ENCODE measurements at places on chromosomes 7 and 10.

- DNase-seq: no peak
Observed at GRCh38 chr7:47588704-47589225, 6.9 kb upstream of the TNS3 start.

DNA sequence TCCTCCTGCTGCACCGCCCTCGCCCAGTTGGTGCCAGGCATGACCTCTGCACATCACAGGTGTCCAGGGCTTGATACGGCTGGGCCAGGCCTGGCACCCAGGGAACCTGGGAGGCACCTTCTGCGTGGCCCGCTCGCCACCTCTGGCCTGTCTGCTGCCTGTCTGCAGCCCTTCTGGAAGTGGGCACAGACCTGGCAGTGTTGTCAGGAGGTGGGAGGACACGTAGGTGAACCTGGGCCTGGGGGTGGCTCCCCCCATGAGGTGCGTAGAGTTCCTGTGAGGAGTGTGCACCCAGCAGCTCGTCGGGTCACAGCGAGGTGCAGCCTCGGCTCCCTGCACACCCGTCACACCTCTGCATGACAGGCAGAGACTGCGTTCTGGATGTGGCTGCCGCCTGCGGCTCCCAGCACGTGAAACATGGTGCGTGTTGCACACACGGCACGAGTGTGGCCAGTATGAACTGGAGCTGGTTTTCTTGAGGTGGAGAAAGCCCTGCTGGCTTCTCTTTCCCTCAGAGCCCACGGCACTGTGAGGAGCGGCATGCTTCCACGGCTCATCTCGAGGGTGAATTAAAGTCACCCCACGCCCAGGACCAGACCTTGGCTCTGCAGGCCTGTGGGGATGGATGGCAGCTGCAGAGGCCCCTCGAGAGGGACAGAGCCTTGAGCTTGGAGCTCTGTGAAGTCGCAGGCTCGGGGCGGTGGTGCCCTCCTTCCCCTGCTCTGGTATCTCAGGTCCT, 24.8 kb downstream of the INPP5A start:
- no peak for DNase-seq

DNA sequence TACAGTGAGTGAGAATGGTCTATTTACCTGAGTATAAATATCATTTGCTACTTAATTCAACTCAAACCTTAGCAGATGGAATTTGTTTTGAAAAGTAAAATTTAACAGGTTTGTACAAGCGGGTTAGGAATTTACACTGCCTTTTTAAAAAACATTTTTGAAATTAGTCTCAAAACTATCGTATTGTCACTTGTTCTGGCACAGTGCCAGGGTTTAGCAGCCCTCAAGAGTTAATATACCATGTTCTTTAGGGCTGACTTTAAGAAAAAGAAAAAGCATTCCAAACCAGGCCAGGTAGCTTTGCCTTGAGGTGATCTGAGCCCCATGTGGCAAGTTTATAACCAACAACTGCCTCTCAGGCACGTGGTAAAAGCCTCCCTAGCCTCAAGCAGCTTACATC, 17.8 kb downstream of the CCNJ start:
- no peak for DNase-seq

- DNase-seq: no peak
Observed at GRCh38 chr10:75334720-75335119, 66.8 kb downstream of the ZNF503 start.

GRCh38 chr7:142615508-142615907, 133.8 kb upstream of the PRSS1 start:
- DNase-seq: no peak

- DNase-seq: no peak
Observed at GRCh38 chr7:132438926-132439325, 137.3 kb downstream of the PLXNA4 start.

GRCh38 chr7:107387128-107387527, 82.7 kb upstream of the GPR22 start:
- no peak for DNase-seq

DNA sequence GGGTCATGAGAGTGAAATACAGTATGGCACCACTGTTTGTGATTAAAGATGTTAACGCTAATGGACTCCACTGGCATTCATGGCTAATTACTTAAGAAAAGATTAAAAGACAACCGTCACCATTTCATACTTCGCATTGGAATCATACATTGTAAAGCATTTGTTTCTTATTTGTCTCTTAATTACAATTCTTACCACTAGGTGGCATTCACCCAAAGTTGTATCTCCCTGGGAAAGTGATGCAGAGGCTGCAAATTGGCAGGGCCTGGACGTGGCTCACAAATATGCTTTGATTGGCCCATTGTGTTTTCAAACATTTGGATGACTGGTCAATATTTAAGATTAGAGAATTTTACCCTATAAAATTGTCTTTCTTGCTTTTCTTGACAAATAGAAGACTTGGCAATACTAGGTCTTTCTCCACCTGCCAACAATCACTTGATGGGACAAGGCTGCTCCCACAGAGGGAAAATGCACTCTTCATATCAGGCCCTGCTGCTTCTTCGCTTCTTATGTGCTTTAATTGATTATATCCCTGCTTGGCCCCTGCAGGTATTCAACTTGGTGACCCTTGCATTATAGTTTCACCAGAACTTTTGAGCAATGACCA, 72.1 kb upstream of the STARD3NL start:
- DNase-seq: no peak

GRCh38 chr10:87862679-87863052, 667 bp downstream of the KLLN start:
- no peak for DNase-seq

GRCh38 chr10:103666087-103666761, 172.7 kb downstream of the NEURL1 start:
- no peak for DNase-seq

DNA sequence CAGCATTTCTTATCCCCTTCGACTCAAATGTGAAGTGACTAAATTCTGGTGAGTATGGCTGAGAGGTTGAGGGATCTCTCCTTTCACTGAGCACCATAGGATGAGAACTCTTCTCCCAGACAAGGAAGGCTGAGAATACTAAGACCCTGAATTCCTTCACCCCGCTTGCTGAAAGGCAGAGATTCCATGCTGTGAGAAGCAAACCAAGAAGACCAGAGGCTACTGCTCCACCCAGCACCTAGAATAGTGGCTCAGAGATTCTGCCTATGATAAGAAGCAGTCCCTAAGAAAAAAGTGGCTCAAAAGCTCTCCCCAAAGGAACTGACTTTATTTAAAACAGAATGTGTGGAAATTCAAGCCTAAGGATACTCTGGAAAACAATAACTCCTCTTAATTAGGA, 26.7 kb upstream of the WNT2 start:
- no peak for DNase-seq

- DNase-seq: no peak
Observed at GRCh38 chr10:85510682-85511081, 855.9 kb downstream of the GRID1 start.

DNA sequence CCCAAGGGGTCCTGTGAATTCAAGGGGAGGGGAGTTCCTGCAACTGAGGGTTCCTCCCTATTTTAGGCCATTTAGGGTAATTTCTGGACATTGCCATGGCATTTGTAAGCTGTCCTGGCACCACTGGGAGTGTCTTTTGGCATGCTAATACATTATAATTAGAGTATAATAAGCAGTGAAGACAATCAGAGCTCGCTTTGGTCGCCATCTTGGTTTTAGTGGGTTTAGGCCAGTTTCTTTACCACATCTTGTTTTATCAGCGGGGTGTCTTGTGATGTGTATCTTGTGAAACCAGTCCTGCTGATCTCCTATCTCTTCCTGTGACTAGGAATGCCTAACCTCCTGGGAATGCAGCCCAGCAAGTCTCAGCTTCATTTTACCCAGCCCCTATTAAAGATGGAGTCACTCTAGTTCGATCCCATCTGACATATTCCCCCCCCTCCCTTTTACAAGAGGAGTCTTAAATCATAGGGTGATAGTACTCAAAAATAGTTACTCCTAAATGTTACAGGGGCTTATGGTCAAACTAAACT, 43.2 kb downstream of the SVOPL start:
- DNase-seq: no peak

GRCh38 chr7:159023746-159024145, 120.9 kb downstream of the VIPR2 start:
- DNase-seq: no peak

- no peak for DNase-seq
Observed at GRCh38 chr7:114663502-114663901, 248.9 kb downstream of the FOXP2 start.

DNA sequence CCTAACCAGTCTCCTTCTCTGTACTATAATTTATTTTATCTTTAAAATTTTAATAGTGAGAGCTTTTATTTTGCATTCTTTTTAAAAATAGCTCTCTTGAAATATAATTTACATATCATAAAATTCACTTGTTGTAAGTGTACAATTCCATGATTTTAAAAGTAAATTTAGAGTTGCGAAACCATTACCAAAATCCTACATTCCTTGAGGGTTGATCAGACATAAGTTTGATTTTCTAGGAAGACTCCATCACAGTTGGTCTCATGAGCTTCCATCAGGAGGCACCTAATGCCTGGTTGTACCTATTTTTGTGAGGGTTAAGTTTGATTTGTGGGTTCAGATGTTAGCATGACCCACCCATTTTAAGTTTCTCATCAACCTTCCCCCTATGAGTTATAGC, 108.1 kb downstream of the BMPER start:
- no peak for DNase-seq

DNA sequence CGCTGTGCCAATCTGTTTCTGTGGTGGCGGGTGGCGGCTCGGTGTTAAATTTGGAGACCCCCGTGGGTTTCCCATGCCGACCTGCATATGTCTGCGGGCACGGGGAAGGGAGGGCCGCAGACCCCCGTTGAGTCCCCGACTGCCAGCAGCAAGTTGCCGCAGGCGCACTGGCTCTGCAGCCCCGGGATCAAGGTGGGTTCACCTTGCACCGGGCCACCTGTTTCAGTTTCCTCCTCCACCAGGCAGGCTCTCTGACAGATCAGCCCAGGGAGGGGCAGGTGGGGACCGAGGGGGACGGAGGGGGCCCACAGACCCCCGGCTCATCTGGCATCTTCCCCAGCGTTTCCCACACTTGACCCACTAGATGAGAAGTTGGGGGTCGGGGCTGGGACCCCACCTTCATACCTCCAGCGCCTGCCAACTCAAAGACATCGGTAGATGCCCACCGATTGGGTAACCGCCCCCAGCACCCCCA, 95.9 kb downstream of the CUX1 start:
- DNase-seq: no peak

DNA sequence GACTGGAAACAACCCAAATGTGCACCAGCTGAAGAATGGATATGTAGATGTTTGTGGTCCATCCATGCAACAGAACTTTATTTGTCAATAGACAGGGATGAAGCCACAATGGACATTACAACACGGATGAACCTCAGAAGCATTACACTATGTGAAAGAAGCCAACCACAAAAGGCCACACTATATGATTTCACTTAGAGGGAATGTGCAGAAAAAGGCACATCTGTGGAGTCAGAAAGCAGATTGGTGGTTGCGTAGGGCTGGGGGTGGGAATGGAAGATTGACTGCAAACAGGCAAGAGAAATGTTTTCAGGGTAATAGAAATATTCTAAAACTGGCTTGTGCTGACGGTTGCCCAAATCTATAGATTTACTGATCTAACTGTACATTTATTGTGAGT, 34.3 kb upstream of the WASHC2A start:
- no peak for DNase-seq

DNA sequence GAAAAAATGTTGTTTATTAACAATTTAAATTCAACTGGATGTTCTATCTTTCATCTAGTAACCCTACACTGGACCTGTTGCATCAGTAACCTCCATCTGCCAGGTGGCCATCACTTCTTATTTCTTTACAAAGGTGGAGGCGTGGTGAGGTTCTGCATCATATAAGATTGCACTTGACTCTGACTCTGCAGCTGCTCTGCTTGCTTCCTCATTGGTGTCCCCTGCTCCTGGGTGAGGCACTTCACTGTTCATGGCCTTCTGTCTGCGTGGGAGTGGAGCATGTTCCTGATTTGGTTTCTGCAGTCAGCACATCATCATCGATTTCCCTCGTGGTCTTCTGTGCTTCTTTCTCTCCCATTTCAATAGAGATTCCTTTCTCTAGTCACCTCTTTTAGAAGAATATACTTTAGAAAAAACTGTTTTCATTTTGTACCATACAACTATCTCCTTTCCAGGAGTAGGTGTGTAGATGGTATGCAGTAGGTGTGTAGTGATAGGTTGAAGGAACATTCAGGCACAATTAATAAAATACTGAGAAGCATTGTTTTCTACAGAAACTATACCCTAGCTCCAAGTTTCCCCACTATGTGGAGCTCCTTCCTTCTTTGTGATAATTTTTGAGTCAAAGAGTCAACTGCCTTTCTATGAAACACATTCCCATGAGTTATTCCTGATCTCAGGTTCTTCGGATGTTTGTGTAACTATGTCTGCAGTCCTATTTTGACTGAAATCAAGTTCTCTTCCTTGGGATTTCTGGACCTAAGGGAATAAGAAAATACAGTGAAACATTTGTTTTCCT, 231.7 kb upstream of the CNTNAP2 start:
- no peak for DNase-seq

GRCh38 chr7:23696916-23697441, 13.0 kb upstream of the STK31 start:
- DNase-seq: peak; percentile 28

GRCh38 chr10:115951242-115951641, 321.8 kb downstream of the GFRA1 start:
- no peak for DNase-seq
